ENCODE measurements at places on chromosomes 11 and 22. TPM values are rescaled to one million over a fixed set of nuclear protein-coding genes. Genes with fewer than 3 reads are reported as not detected.

The MAPK8IP1 gene
- 13.8 TPM for polyA plus RNA-seq

The HTR3A gene
- not detected for polyA plus RNA-seq

The OR8H2 gene
- not detected for polyA plus RNA-seq

The CCDC15 gene
- polyA plus RNA-seq: 4.0 TPM

The TEX54 gene
- polyA plus RNA-seq: 0.36 TPM

The VPREB3 gene
- 0.89 TPM for polyA plus RNA-seq

The INSC gene
- 1.1 TPM for polyA plus RNA-seq

The CDHR5 gene
- 42.6 TPM for polyA plus RNA-seq

DNA sequence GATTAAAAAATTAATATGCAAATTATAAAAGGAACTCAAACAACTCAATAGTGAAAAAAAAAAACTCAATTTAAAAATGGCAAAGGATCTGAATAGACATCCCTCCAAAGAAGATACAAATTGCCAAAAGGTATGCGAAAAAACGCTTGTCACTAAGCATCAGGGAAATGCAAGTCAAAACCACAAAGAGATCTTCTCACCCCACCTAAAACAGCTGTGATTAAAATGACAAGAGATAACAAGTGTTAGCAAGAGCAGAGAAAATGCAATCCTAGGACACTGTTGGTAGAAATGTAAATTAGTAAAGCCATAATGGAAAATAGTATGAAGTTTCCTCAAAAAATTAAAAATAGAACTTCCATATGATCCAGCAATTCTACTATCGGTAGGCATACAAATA is 166.3 kb upstream of the ZC3H12C start:
- DNase-seq: no peak

DNA sequence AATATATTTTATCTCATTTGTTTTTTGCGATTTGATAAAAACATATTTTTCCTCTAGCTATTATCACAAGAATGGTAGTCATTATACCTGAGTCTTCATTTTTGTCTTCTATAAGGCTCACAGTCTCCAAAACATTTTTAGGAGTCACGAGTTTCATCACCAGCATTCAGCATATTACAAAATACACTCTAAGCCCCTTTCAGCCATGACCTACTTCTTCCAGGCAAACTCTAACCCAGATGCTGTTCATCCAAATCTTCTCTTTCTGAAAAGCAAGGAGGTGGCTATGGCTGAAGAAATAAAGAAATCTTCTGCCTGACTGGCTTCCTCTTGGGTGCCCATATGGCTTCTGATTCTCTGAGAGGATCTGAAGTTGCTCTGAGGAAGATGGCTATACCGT is 35.7 kb upstream of the USP47 start:
- DNase-seq: no peak

DNA sequence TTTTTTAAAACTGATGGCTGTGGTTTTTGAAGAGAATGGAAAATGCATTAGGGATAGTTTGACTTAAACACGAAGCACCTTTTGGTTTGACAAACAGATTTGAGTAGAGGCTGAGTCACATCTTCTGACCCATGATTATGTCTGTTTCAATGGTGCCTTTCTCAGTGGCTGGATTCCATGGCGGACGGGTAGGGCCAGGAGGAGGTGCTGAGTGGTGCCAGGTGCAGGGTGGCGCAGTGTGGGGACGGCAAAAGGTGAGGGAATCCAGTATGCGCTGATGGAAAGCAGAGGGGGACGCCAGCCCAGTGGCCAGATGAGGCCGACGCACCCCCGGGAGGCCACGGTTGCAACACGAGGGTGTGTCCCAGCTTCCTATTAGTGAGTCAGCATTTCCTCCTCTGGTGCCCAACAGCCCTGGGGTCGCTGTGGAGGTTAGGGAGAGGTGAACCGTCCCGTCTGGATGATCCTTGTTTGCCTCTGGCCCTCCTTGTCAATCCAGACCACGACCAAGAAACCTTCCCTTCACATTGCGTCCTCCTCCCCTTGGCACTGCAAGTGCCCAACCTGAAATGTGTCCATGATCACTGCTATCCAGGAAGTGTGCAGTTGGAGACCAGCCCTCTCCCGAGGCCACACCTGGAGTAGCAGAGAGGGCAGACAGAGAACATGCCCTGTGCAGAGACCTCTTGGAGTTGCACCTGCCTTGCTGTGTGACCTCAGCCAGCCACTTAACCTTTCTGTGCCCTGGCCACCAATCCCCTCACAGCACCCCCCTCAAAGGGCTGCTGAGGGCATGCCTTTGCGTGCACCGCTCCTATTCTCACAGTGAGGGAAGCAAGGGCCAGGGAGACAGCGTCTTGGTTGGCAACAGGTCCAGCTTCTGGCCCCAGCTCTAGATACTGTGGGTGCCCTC is 32.5 kb upstream of the ATXN10 start:
- DNase-seq: no peak

DNA sequence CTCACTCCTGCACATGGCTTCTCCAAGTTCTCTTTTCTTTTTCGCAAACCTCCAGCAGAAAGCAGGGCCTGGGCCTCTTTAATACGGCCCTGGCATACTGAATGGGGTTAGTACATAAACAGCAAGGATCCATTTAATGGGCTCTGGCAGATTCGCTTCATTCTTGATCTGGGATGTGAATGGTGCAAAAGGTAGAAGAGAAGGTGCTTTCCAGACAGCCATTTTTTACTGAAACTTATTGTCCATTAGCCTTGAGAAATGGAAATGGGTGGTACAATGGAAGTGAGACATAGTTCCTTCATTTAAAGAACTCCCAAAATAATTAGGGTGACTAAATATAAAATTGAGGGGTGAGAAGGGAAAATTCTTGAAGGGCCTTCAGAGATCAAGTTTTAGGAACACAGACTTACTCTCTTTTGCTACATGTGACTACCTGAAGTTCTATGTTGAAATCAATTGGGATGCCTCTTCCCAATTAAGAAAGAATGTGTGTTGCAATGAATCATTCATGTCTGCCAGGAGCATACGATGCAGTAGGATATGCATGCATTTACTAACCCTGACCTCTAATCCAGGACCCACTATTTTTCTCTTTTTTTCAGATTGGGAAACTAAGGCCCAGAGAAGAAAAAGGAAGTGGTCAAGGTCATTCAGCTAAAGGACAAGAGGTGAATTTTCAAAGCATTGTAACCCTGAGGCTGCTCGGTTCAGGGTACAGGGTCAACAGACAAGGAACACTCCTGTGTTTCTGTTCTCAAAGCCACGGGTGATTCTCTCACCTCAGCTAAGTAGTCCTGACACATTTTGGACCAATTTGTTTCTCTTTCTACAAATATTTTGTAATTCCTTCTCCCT is 144.1 kb downstream of the BBOX1 start:
- DNase-seq: no peak

DNA sequence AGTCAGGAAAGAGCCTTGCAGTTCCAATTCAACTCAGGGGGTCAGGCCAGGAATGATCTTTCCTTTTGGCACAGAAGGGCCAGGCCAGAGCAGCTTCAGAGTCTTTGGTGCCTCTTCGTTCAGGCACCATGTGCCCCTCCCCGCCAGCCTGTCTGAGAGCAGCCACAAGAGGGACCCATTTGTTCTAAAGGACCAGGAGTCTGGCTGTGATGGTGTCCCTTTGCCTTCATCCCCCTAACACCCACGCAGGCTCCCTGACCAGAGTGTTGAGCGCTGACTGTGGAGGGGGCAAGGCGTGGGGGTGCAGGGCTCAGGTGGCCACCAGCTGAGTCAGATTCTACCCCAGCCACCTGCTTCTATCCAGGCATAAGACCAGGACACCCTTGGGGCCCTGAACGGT is 156.4 kb downstream of the TTC17 start:
- DNase-seq: no peak

GRCh38 chr11:43542750-43543712 is 137.5 kb upstream of the HSD17B12 start:
- DNase-seq: no peak

- no peak for DNase-seq
Measured at GRCh38 chr11:45798793-45799441, 6.0 kb upstream of the SLC35C1 start.

- DNase-seq: no peak
Measured at GRCh38 chr11:34150494-34151151, 45.2 kb downstream of the NAT10 start.

- DNase-seq: no peak
Measured at GRCh38 chr22:47872761-47873535, 1110.5 kb downstream of the TBC1D22A start.

GRCh38 chr11:9130297-9130696 is 38.9 kb upstream of the SCUBE2 start:
- no peak for DNase-seq

DNA sequence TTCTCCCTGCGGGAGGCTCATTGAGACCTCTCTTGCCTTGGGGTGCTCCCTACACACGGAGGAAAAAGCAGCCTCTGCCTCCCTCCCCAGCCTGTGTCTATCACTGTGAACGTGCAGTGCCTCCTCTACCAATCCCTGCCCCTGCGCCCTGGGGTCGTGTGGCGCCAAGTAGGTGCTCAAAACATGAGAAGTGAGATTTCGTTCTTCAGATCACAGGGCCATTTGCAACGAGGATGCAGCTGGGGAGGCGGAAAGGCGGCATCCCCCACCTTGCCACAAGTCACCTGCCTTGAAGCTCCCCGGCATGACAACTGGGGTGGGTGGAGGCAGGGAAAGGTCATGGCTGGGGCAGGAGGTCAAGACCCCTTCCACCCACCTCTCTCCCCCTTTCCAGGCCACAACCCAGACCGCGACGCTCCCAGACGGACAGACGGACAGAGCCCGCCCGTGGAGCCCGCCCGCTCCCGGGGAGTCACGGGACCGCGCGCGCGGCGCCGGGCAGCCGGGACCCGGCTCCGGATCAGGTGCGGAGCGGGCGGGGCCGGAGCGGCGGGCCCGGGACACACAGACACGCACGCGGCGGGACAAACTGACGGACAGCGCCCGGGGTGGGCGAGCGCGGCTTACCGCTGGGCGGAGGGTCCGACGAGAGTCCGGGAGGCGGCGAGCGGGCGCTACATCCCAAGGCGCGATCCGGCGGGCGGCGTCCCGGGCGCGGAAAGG is 485 bp downstream of the KCNJ4 start:
- no peak for DNase-seq

- peak; percentile 54 for DNase-seq
Measured at GRCh38 chr11:47616726-47617416, 22.7 kb upstream of the C1QTNF4 start.

DNA sequence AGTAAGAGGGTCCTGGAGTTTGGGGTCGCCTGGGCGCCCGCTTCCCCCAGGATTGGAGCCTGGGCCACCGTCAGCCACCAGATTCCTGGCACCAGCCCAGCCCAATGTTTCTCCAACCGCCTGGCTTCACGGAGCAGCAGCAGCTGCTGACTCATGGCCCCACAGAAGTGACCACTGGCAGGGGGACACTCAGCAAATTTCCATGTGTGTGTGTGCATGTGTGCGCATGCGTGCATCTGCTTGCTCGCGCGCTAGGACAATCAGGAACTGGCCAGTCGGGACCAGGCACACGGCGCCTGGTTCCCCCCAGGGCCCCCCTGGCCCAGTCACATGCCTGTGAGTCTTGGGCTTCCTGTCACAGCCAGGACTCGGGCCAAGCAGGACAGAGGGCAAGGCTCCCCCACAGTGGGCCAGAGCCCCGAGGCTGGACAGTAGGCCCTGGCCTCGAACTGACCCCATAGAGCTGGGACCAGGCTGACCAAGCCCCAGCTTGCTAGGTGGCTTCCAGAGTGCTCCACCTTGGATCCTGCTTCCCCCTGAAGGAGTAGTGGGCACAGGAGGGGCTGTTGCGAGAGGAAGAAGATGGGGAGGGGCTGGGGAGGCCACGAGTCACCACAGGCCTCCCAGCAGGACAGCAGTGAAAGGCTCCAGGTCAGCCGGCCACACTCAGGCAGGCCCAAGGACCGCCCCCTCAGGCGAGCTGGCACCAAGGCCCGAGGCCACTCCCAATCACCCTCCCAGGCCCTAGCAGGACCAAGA is 3.2 kb downstream of the CTSD start:
- DNase-seq: no peak

DNA sequence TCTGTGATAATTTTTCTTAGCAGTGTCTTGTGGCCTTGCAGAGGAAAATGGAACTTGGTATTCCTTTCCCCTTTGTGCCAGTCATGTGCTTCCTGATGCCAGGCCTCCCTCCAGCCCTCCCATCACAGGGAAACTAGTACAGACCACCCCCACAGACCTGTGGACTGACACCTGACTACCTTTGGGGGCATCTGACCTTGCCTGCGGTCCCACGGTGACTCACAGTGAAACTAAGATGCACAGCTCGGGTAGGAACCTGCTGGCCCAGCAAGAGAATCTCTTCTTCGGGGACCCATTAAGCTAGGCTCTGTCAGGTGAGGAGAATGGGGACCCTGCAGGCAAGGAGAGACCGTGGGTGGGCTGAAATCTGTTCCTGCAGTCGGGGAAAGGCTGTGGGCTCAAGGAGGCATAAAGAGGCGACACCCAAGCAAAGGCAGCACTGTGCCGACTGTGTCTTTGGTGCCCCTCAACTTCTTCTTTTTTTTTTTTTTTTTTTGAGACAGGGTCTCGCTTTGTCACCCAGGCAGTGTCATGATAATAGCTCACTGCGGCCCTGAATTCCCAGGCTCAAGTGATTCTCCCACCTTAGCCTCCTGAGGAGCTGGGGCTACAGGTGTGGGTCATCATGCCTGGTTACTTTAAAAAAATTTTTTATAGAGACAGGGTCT is 20.8 kb upstream of the PEX26 start:
- DNase-seq: no peak

- DNase-seq: no peak
Measured at GRCh38 chr11:73391665-73392064, 15.5 kb downstream of the RELT start.

DNA sequence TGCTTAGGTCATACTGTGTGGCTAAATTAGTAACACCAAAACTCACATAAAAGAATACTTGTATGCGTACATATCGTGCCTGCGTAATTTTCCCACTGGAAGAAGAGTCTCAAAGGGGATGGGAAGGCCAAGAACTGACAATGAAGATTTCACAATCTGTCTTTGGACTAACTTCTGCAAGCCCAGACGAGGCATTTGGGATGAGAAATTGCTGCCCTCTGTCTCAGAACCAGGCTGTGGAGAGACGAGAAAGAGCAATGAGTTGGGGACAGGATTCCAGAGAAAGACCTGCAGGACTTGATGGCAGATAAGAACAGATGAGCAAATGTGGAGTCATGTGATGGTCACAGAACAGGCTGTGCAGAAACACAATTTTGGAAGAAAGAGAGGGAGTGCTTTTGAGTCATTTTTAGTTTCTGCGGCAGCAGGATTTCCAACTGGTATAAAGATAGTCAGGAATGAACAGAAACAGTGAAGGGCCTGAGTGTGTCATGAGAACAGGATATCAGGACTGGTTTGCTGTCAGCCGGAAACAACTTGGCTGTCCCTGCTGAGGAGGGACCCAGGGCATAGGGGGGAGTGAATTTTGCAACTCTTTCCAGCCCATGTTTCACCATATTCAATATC is 82.7 kb upstream of the CTSC start:
- DNase-seq: no peak

- no peak for DNase-seq
Measured at GRCh38 chr22:23415490-23415851, 164.6 kb downstream of the IGLL1 start.
